Stimulated activated CD4-positive, alpha-beta T cell treated with anti-CD3 and anti-CD28 coated beads, Interleukin-2, amount 100 ng/mL, for 48 hours (primary cell): ENCODE measurements at places on chromosomes 13 and 19.

GRCh38 chr19:29764361-29764760 is 47.4 kb upstream of the CCNE1 start:
- no peak for DNase-seq

DNA sequence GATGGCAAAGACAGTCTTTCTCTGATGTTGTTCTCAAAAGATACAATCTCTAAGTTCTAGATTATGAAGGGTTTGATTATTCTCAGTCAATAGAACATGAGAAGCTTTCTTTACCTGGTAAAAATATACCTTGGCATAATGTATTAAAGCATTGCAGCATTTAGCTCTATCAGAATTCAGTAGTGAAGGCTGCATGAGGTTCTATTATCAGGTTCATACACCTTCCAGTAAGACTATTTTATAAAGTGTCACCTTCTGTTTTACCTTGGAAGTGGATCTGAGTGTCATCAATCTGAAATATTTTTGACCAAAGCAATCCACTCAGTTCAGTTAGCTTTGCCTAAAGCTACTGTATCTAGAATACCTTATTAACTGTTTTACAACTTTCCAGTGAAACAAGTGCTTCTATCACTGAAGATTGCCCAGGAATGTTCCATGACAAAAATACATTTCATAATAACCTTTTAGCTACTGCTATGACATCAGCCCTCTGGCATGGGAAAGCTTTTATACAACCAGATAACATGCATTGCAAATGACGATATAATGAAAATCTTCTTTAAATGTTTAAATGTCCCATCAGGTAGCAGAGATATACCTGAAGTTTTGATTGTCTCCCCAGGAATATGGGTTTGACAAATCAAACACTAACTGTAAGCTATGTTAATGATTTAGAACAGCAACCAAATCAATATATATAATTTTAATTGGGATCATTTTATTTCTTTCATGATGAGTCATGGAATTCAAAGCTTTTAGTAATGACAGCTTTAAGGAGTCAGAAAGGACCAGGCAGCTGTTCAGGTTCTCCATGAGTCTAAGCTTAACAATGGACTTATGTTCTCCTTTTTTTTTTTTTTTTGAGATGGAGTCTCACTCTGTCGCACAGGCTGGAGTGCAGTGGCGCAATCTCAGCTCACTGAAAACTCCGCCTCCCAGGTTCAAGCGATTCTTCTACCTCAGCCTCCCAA is 72.2 kb downstream of the UFM1 start:
- no peak for DNase-seq

GRCh38 chr19:423691-424466 is 14.9 kb upstream of the C2CD4C start:
- no peak for DNase-seq

- DNase-seq, result no peak
Measured at GRCh38 chr19:55958356-55958755, 10.7 kb downstream of the NLRP8 start.

DNA sequence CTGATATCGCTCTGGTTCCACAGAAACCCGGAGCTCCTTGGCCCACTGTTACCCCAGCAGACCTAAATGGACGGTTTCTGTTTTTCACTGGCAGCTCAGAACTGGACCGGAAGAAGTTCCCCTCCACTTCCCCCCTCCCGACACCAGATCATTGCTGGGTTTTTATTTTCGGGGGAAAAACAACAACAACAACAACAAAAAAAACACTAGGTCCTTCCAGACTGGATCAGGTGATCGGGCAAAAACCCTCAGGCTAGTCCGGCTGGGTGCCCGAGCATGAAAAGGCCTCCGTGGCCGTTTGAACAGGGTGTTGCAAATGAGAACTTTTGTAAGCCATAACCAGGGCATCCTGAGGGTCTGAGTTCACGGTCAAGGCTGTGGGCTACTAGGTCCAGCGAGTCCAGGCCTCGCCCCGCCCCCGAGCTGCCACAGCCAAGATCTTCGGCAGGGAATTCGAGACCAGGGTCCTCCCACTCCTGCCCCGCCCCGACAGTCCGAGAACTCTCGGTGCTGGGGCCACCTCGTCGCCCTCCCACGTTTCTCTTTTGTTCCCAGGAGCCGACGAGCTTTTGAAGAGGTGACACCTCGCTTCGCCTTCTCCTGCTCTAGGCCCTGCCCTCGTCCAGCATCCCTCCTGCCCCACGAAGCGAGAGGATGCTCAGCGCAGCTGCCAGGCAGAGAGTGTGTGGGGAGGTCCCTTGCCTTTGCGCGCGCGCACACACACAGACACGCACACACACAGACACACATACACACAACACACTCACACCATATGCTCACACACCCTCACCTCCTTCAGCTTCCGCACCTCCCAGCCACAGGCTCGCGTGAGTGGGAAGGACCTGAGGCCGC is 8.8 kb downstream of the ZIC2 start:
- DNase-seq, result no peak

DNA sequence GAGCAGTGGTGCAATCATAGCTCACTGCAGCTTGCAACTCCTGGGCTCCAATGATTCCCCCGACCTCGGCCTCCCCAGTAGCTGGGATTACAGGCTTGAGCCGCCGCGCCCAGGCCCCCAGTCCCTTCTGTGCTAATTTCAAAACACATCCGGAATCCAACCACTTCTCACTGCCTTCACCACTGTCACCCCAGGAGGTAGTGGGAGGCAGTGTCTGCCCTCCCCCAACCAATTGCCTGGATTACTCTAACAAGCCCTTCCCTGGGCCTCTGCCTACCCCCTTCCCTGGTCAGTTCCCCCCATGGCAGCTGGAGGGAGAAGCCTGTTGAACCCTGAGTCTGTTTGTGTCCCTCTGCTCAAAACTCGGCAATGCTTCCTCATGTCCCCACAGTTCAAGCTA is 2.3 kb downstream of the PRAM1 start:
- no peak for DNase-seq

- no peak for DNase-seq
Measured at GRCh38 chr13:43688227-43688907, 98.4 kb downstream of the ENOX1 start.
